Activated T-cell treated with anti-CD3 and anti-CD28 coated beads, Interleukin-2, amount 50 U/mL, for 48 hours (primary cell): ENCODE measurements at places on chromosomes 1 and 21.

DNA sequence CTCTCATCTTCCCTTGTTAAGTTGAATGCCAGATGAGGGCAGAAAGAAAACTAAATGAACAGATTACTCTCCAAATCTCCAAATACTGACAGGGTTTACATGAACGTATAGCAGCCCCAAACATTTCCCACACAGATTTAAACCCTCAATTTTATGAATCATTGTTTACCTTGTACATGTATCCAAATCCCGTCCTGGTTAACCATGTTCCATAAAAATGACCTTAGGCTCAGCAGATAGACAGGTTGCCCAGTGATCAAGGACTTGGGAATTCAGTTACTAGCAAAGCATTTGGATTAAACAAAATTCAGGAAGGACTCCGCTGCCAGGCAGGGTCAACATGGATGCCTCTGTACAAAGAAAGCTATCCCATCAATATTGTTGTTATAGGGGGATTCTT, 213.5 kb downstream of the GPATCH2 start:
- DNase-seq = no peak

- no peak for DNase-seq
Observed at GRCh38 chr1:176141449-176141848, 65.6 kb downstream of the COP1 start.

GRCh38 chr1:170032531-170033280, 41.8 kb downstream of the KIFAP3 start:
- no peak for DNase-seq

DNA sequence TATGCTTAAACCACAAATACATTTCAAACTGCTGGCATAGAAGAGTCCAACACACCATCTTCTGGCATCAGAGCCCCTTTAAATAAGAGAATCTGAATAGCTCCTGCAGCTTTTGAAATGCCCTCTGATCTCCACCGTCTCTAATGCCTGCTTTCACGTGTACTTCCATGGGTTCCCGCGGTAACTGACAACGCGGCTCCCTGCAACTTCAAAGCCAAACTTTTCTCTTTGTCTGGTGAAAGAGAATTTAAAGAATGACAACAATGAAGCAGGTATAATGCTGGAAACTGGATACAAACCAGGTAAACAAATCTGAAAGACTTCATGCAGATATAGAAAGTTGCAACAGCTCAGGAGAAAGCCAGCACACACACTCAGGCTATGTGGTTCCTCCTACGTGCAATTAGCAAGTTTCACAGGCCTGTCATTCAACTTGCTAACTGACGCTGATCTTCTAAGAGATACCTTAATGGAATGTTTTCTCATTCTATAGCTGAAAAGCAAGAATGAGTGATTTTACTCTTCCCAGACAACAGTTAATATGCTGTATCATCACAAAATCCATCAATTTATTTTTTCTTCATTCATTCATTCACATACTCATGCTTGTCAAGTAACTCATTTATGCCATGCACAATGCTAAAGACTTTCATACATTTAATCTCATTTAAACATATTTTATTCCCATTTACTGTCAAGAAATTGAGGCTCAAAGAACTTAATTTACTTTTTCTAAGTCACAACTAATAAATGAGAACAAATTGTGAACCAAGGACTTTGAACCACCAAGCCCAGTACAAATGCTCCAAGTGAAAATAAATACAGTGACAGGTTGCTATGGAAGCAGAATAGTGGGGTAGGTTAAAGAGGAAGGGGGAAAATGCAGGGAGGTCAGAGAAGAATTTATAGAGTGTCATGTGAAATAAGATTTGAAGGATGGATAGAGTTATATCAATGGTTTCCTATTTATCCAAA, 202.7 kb upstream of the SNX7 start:
- no peak for DNase-seq

DNA sequence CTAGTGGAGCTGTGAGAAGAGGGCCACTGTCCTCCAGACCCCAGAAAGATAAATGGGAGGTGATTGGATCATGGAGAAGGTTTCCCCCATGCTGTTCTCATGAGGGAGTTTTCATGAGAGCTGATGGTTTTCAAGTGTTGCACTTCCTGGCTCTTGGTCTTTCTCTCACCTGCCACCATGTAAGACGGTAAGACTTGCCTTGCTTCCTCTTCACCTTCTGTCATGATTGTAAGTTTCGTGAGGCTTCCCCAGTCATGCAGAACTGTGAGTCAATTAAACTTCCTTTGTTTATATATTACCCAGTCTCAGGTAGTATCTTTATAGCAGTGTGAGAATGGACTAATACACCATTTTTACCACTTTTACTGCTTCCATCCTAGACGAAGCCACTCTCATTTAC, 27.6 kb downstream of the GPR88 start:
- no peak for DNase-seq

- no peak for DNase-seq
Observed at GRCh38 chr21:15250384-15250783, 185.6 kb upstream of the NRIP1 start.

- DNase-seq = no peak
Observed at GRCh38 chr1:196207612-196208217, 400.5 kb downstream of the KCNT2 start.

- DNase-seq = peak; percentile 36
Observed at GRCh38 chr1:59947047-59947938, 20.7 kb upstream of the CYP2J2 start.

DNA sequence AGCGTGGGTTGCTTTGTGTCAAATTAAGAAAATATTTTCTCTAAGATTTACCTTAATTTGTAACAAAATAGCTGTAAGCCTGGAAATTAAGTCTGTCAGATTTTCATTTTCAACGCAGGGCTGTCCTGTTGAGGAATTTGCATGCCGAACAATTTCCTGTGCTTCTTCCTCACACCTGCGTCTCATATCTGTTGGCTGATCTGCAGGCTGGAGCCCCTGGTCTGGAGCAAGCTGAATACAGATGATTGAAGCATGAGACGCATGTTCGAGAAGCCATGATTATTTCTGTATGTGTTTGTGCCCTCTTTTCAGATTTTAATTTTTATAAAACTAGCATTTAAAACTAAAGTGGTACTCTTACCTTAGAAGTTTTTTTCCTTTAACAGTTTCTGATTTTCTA, 9.8 kb downstream of the MIXL1 start:
- DNase-seq = no peak

- no peak for DNase-seq
Observed at GRCh38 chr1:79044974-79045650, 38.6 kb upstream of the ADGRL4 start.

DNA sequence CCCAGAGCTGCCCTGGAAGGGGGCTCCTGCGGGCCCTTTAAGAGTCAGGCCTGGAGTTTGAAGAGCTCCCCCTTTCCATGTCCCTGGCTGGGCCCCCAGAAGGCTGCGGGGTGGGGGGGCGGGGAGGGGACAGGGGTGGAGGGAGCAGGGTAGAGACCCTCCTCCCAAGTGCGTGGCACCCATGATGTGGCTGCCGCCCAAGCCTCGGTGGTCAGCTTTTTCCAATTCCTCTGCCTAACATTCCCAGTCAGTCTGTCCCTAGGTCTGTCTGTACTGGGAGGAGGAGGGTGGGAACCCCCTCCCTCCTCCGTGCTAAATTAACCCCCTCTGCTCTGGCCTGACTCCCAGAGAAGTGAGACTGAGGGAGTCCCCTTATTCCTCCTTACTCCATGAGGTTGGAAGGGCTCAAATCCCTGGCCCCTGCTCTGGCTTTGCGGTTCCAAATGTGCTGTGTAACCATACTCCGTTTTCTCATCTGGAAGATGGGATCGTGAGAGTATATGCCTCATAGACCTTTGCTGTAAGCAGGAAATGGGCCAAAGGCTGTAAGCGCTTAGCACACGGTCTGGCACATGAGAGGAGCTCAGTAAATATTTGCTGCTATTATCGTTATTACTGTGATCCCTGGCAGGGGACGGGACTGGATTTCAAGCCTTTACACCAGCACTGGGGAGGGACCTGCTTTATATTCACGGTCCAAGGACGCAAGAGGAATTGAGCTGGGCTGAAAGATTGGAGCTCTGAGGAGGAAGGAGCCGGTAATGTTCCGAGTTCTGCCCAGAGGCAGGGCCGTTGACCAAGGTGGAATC, 658 bp upstream of the COL16A1 start:
- DNase-seq = peak; percentile 28

DNA sequence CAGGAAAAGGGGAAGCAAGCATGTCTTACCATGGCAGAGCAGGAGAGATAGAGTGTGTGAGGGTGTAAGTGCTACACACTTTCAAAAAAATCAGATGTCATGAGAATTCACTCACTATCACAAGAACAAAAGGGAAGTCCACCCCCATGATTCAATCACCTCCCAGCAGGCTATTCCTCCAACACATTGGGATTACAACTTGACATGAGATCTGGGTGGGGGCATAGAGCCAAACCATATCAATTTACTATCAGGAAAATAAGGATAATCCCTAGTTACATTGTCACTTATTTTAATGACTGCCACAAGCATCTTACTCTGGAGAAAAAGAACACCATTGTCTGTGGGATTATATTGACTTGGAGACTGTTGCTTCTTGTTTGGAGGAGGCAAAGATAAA, 66.1 kb upstream of the VANGL1 start:
- DNase-seq = no peak

DNA sequence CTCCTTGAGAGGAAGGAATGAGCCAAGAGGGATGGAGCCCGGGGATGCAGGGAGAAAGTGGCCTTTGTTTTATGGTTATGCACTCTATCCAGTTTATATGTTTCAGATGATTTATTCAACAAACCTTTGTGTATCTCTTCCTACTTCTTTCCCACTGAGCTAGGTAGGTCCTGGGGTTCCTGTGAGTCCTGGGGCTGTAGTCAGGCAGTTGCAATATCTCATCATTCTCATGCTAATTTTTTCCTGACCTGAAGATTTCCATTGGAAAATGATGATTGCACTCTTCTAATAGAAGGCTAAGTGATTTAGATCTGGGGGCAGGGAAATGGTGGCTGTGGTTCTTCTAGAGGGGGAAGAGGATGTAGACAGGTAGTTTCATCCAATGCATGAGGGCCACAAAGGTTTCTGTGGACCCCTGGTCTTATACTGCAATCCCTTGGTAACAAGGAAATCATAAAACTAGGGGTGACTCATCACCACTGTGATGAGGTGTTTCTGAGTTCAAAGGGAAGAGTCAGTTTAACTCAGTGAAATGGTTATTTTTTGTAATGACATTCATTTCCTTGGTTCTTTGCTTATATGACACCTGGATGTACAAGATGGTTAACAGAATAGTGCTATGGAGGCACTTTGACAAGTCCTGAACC, 20.2 kb downstream of the B3GALT5 start:
- no peak for DNase-seq

GRCh38 chr1:5599541-5599940, 392.7 kb downstream of the NPHP4 start:
- no peak for DNase-seq

- DNase-seq = no peak
Observed at GRCh38 chr1:190472042-190472441, 5.6 kb downstream of the BRINP3 start.

DNA sequence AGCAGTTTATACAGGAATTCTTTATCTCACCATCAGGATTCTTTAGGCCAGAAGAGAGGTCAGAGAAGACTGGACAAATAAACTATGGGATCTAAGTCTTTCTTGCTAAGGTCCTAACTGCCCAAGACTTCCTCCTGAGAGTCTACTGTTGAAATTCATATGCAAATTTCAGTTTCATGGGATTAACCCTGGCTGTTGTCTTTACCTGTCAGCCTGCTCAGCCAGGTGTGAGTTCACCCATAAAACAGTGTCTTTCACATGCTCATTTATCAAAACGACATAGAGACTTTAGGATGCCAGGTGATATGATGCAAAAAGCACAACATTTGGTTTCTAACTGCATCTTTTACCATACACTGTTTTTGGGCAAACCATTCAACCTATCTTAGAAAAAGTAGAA, 211.0 kb downstream of the PDE4B start:
- no peak for DNase-seq

DNA sequence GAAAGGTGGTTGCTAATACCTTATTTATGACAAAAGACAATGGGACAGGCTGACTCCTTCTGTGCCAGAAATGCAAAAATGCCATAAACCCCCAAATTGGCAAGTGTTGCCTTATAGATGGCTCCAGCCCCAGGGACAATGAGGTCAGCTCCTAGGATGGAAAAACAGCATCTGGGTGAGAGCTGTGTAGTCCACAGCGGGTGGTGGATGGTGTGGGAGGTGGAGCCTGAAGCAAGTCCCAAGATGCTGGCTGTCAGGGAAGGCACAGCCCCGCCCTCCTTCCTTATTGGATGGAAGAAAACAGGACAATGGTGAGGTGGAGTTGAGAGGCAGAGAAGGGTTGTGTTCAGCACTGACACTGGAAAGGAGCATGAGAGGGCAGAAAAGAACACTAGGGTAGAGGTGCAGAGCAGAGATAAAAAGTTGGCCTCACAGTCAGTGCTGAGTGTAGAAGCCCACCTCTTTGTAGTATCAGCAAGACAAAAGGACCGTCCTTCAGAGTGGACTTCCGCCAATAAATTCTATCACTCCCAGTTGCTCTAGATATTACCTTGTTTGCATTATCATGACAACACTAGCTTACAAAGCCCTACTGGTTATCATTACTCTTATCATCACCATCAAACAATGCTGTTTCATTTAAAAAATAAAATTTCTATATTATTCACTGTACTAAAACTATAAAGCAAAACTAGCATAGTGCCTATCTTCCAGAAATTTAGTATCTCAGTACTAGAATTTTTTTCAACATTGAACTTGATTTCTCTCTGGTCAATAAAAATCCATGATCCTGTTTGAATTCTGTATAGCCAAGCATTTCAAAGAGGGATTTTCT, 3.7 kb upstream of the SDE2 start:
- peak; percentile 54 for DNase-seq

GRCh38 chr1:225517697-225518096, 89.9 kb upstream of the LBR start:
- DNase-seq = no peak

DNA sequence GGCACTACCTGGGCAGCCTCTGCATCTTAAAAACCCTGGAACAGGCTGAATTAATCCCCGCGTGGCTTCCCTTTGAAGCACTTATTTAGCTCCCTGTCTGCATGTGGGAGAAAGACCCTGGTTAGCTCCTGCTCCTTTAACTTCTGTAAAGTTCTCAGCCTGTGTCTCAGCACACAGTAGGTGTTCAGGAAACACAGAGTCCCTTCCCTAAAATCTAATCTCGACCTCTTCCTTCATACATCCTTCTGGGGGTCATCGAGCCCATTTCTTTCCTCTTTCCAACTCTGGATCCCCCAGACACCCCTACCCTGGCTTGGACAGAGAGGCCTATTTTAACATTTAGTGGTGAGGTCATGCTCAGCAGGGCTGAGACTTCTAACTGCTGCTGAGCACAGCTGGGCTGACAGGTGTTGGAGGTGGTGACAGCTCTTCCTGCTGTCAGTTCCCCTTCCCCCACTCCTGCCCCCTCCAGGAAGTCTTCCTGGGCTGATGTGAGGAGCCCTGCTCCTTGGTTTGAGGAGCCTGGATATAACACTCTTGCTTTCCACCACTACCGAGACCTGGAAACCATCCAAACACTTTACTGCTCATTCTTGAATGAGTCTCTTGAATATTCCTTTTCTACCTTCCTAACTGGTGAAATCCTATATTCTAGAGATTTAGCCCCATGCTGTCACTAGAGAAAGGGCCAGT, 5.3 kb downstream of the E2F2 start:
- DNase-seq = no peak
